ENCODE measurements at places on chromosomes 4 and X. TPM values are rescaled to one million over a fixed set of nuclear protein-coding genes. Genes with fewer than 3 reads are reported as not detected.

DNA sequence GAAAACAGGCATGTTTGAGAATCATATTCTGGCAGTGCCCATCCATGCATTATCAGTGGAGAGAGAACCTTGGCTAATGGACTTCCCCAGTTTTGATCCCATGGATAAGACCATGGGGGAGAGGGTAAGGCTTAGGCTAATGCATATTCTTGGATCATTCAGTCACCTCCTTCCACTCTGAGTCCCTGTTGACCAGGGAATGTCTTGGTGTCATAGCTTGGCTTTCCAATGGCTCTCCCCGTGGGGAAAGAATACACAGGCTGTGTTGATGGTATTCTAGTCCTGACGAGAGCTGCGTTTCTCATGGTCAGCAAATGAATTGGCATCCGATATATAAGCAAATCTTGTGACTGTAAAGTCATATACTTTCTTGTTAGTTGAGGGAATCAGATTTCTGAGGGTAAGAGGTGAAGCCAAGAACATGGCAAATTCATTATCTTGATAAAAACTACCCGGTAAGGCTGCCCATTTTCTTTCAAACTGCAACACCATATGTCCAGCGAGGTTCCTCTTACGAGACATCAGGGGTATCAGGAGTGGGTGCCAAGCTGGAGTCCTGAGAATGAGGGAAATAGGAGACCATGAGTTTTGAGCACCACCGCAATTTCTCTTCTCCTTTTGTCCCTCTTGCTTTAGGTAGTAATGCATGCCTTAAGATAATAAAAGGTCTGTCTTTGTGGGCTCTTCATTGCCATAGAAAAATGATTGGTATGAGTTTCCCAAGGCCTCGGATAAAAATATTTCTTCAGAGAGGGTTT is 18.0 kb downstream of the RHOH start:
- no peaks in the 10 kb centered on the region for H3K4me1 ChIP-seq
- H3K36me3 ChIP-seq, result no peaks in the 10 kb centered on the region
- no peak overlapping the region for H3K4me3 ChIP-seq
- no peaks in the 10 kb centered on the region for H3K27me3 ChIP-seq
- no peak overlapping the region for H3K27ac ChIP-seq
- DNase-seq, result no peak

DNA sequence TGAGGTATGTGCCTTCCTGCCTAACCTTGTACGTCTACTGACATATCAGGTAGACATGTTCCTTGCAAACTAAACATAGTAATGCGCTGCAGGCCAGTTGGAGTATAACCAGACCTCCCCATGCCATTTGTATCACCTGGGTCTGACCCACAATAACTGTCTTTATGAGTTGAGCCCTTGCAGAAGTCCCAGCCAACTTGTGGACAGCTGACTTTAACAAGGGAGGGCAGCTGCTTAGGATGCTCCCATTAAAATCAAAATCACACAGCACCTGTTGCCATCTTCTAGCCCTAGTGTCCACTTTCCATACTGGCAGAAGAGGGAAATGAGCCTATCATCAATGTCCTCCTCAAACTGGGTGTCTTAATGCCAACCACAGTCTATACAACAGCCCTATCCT is 41.6 kb downstream of the KANTR start:
- no peaks in the 10 kb centered on the region for H3K27me3 ChIP-seq
- no peaks in the 10 kb centered on the region for H3K4me1 ChIP-seq
- H3K4me3 ChIP-seq, result no peak overlapping the region
- no peak for DNase-seq

- no peak overlapping the region for H3K4me3 ChIP-seq
- no peaks in the 10 kb centered on the region for H3K36me3 ChIP-seq
- H3K27me3 ChIP-seq, result no peaks in the 10 kb centered on the region
- no peak overlapping the region for H3K27ac ChIP-seq
These were observed 515.1 kb upstream of the ZFP42 start for GRCh38 chr4:187480146-187481145.

- H3K27ac ChIP-seq, result peak overlapping the region; percentile 99
- H3K4me3 ChIP-seq, result peak overlapping the region; percentile 83
- H3K36me3 ChIP-seq, result no peaks in the 10 kb centered on the region
These were observed 915 bp upstream of the RAB33B start for GRCh38 chr4:139453041-139453370.

DNA sequence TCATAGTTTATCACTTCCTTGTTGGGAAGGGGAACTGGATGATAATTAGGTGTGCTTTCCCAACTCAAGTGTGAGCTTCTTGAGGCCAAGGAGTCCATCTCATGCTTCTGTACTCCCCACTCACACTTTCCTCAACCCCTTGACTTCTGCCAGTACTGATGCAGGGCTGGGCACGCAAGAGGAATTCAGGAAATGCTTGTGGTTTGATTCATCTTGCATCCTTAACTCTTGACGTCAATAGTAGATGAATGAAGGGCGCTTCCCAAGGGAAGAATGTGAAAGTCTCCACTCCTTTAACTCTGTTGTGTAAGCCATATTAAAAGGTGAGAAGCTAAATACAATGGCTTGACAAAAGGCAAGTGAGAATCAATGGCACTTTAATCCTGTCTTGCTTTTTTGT is 101.8 kb downstream of the AGTR2 start:
- no peak for DNase-seq
- H3K36me3 ChIP-seq, result no peaks in the 10 kb centered on the region
- H3K27me3 ChIP-seq, result no peaks in the 10 kb centered on the region
- peak overlapping the region; percentile 63 for H3K27ac ChIP-seq
- no peaks in the 10 kb centered on the region for H3K4me1 ChIP-seq

- H3K4me1 ChIP-seq, result no peaks in the 10 kb centered on the region
- DNase-seq, result no peak
- no peak overlapping the region for H3K27ac ChIP-seq
- H3K4me3 ChIP-seq, result no peak overlapping the region
These were observed 226.9 kb downstream of the ARHGAP24 start for GRCh38 chr4:85701861-85702321.

DNA sequence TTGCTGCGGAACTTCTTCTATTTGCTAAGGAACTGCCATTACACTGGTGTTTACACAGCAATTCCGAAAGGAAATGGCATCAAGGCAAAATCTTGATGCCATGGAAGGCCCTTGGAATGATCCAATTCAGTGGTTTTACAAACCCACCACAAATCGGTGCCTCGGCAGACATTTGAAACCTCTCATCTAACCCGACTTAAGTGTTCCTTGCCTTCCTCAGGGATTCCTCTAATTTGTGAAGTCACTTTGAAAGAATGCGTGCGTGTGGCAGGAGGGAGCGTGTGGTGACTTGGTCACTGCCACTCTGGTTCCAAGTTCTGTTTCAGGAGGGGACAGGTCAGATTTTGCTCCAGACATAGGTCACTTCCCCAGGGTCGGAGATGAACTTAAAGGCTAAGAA is 4.8 kb downstream of the NOP14 start:
- H3K27ac ChIP-seq, result no peak overlapping the region
- no peak overlapping the region for H3K4me3 ChIP-seq
- DNase-seq, result no peak
- no peaks in the 10 kb centered on the region for H3K36me3 ChIP-seq
- peaks cover 4% of the 10 kb centered on the region for H3K4me1 ChIP-seq

GRCh38 chr4:187268940-187269339 is 545.3 kb upstream of the FAT1 start:
- no peak overlapping the region for H3K27ac ChIP-seq
- DNase-seq, result no peak
- no peaks in the 10 kb centered on the region for H3K27me3 ChIP-seq
- no peaks in the 10 kb centered on the region for H3K4me1 ChIP-seq

Gene SSX2
- not detected for total RNA-seq

- H3K4me1 ChIP-seq, result no peaks in the 10 kb centered on the region
- H3K4me3 ChIP-seq, result no peak overlapping the region
- H3K27me3 ChIP-seq, result no peaks in the 10 kb centered on the region
- no peak for DNase-seq
These were observed 3.4 kb upstream of the USP53 start for GRCh38 chr4:119209077-119209476.

GRCh38 chr4:155684892-155685541 is 18.4 kb downstream of the GUCY1A1 start:
- no peak overlapping the region for H3K27ac ChIP-seq
- H3K36me3 ChIP-seq, result no peaks in the 10 kb centered on the region
- no peaks in the 10 kb centered on the region for H3K27me3 ChIP-seq
- no peak for DNase-seq
- H3K4me1 ChIP-seq, result no peaks in the 10 kb centered on the region

Gene ABCG2
- total RNA-seq, result 7.5 TPM

DNA sequence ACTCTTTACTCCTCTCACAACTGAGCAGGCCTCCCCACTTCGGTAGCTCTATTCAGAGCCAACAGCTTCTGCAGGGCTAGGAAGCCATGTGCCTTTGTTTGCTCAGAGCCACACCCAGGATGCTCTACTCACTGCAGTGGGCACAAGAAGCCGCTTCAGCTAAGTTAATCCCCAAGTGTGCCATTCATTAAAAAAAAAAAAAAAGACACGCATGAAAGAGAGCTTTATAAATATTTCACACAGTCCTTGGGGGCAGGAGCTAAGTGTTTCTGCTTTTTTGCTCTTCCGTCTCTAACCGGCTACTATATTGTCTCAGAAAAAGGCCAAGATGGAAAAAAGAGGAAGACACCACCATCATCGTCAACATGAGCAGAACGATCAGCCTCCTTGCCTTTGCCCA is 8.1 kb downstream of the CRMP1 start:
- H3K27ac ChIP-seq, result no peak overlapping the region
- DNase-seq, result no peak

DNA sequence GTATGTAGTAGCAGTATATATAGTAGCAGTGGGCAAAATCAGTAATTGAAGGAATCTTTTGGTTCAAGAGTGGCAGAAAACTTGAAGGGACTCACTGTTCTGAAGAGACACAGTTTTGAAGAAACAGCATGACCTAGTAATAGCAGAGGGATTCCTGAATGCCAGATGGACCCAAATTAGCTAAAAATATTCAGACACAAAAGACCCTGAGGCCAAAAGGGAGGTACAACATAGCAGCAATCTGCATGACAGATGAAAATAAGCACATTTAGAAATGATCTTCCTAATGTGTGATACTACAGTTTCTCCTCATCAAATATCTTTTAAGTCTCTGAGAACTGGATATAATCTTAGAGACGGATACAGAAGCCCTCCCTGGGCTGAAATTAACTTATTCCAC is 536.6 kb downstream of the PPARGC1A start:
- H3K4me1 ChIP-seq, result no peaks in the 10 kb centered on the region
- H3K27me3 ChIP-seq, result no peaks in the 10 kb centered on the region
- no peak overlapping the region for H3K27ac ChIP-seq

- H3K36me3 ChIP-seq, result no peaks in the 10 kb centered on the region
- H3K4me3 ChIP-seq, result no peak overlapping the region
- H3K27me3 ChIP-seq, result no peaks in the 10 kb centered on the region
- DNase-seq, result no peak
These were observed 16.8 kb upstream of the ZCCHC13 start for GRCh38 chrX:74286950-74287740.

DNA sequence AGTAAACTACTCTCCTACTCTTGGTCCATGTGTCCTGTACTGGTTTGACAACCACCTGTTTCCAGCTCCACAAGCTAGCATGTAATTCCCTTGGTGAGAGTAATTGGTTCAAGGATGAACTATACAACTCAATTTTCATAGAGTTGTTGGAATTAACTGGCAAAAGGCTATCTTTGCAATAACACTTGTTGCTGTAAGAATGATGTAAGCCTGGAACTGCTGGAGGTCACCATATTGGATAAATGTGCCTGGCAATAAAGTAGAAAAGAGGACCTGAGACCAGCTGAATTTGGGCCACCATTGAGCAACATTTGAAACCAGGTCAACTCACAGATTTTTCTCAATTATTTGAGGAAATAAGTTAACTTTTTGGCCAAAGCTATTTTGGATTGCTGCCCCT is 175.5 kb downstream of the CAMK2D start:
- H3K4me3 ChIP-seq, result no peak overlapping the region
- H3K27ac ChIP-seq, result no peak overlapping the region
- DNase-seq, result no peak
- no peaks in the 10 kb centered on the region for H3K27me3 ChIP-seq
- H3K36me3 ChIP-seq, result no peaks in the 10 kb centered on the region
- H3K4me1 ChIP-seq, result no peaks in the 10 kb centered on the region

Gene CLIC2
- 3.2 TPM for total RNA-seq

Gene ITIH6
- not detected for total RNA-seq

Gene NCAPG
- 10.7 TPM for total RNA-seq

DNA sequence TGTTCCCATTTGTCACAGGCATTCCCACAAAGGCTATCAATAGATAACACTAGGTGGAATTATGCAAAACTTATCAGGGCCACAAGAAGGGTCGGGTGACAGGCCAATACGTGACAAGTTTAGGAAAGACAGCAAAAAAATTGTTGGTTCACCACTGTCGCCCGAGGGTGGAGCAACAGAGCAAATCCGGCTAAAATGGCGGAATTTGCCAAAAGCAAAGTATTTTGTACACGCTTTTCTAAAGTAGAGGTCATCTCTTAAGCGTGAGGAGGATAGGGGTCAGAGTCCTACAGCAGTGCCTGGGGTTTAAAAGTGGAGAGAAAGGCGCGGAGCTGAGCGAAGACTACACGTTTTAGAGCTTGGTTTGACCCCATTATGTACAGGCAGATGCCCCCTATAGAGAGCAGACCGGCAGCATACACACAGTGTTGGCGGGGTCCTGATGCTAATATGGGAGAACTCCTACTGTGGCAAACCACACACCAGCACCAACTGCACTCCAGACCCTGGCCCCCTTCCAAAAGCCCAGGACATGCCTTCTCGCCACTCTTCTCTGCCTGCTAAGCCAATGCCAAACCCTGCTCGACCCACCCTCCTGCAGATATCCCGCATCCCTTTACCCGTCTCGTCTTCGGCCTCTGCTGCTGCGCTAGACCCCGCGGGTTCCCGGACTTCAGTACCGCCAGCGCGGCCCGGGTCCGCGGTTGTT is 733 bp downstream of the CCNA2 start:
- H3K4me3 ChIP-seq, result peak overlapping the region; percentile 91
- H3K36me3 ChIP-seq, result no peaks in the 10 kb centered on the region
- H3K4me1 ChIP-seq, result no peaks in the 10 kb centered on the region

GRCh38 chrX:134251241-134251640 is 14.3 kb downstream of the CCDC160 start:
- no peak overlapping the region for H3K27ac ChIP-seq
- no peaks in the 10 kb centered on the region for H3K36me3 ChIP-seq
- H3K27me3 ChIP-seq, result no peaks in the 10 kb centered on the region
- no peak for DNase-seq

DNA sequence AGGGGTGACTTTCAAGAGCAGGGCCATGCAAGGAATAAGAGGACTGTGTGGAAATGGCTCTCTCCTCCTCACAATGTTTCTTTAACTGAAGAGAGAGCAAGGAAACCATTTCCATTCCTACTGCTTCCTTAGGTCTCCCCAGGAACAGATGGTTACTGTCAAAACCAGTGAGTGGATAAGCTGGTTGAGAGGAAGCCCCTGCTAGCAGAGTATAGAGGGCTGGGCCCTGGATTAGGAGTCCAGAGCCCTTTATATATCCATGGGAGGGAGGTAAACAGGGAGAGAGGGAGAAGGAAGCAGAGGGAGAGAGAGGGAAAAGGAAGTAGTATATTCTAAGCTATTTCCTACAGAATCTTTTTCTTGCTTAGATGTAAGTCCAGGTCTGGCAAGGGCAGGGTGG is 43.8 kb upstream of the LAS1L start:
- H3K4me1 ChIP-seq, result no peaks in the 10 kb centered on the region
- H3K4me3 ChIP-seq, result no peak overlapping the region
- no peaks in the 10 kb centered on the region for H3K36me3 ChIP-seq
- H3K27ac ChIP-seq, result no peak overlapping the region
- no peaks in the 10 kb centered on the region for H3K27me3 ChIP-seq
- no peak for DNase-seq

GRCh38 chr4:155789391-155789790 is 30.6 kb downstream of the GUCY1B1 start:
- DNase-seq, result no peak
- H3K4me1 ChIP-seq, result no peaks in the 10 kb centered on the region
- no peak overlapping the region for H3K4me3 ChIP-seq
- H3K27ac ChIP-seq, result no peak overlapping the region

Gene SPATA4
- total RNA-seq, result not detected

Gene PLAC1
- not detected for total RNA-seq

Gene SLC6A14
- total RNA-seq, result 0.82 TPM
